SHP77 treated with DMSO at 0.1 percent for 48 hours (cell line): ENCODE measurements at places on chromosomes 5 and 9.
A peak's percentile ranks its signal among the peaks of the same experiment; 100 is the strongest.

GRCh38 chr5:98768160-98768959, 5.1 kb upstream of the RGMB start:
- peak; percentile 33 for DNase-seq

DNA sequence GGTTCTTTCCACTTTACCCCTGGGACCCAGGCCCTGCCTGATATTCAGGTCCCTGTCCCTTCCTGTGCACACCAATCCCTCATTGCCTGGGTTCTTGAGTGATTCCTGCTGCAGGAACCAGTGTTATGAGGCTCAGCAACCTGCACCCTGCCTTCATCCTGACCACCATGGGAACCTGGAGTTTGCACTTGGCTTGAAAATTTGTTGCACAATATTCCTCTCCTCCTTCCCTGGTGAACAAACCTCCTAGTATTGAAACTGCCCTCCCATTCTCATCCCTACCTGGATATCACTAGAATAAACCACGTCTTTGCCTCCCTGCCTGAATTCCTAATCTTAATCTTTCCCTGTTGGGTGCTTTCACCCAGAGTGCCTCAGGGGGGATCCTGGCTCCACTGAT, 52.1 kb upstream of the AFAP1L1 start:
- DNase-seq: no peak

- no peak for DNase-seq
Measured at GRCh38 chr5:171537070-171537849, 117.8 kb downstream of the FGF18 start.

DNA sequence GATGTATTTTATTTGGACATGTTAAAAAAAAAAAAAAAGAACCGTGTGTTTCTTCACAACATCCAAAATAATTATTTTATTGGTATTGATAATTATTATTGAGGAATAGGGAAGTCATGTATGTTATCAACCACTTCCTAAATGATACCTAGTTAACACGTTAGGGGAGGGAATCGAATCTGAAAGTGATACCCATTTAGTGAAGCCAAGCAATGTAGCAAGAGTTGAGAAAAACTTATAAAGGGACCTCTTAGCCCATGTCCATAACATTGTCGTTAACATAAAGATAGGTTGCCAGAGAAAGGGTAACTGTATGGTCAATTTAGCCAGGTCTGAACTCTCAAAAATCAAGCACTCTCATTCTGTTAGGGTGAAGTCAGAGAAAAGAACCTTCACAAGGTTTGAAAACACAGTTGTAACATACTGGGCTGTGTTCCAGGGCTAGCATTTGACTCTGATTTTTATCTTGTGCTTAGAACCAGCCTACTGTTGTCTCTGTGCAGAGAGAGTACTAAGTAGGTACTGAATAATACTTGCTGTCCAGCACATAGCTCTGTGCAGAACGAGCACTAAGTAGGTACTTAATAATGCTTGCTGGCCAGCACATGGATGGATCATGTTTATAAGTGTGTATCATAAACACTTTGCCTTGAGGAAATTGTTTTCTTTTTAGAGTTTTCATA, 60.4 kb downstream of the GHR start:
- DNase-seq: no peak

DNA sequence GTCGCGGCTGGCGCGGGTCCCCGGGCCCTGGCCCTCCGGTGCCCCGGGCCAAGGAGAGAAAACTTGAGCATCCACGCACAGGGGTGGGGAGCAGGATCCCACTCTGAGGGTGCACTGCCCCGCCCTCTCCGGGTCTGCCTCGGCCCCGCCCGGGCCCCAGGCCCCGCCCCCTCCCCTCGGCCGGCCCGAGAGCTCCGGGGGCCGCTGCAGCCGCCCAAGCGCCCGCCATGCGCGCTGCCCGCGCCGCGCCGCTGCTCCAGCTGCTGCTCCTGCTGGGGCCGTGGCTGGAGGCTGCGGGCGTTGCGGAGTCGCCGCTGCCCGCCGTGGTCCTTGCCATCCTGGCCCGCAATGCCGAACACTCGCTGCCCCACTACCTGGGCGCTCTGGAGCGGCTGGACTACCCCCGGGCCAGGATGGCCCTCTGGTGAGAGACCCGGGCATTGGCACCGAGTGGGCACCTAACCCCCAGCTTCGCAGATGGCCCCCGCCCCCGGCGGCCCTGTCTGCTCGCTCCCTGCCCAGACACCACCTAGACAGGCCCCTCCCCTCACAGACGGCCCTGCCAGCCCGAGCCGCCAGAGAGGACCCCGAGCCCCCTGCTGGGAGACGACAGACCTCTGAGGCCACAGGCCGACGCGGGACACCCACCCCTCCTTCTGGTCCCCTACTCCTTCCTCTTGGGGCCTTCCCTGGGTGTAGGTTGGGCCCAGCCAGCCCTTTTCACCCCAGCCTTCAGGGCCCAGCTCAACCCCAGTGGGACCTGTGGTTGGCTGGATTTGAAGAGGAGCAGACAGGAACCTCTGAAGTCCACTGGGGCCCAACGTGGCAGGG, at the start of gene CERCAM:
TSS of gene CERCAM (plus strand) at position 207 of the 831 bp plus-strand sequence. CDS start at position 228, 21 bp downstream.
- DNase-seq: no peak

- no peak for DNase-seq
Measured at GRCh38 chr9:87954230-87954629, 20.1 kb downstream of the CDK20 start.

GRCh38 chr9:73180403-73180802, 28.7 kb downstream of the ANXA1 start:
- no peak for DNase-seq

DNA sequence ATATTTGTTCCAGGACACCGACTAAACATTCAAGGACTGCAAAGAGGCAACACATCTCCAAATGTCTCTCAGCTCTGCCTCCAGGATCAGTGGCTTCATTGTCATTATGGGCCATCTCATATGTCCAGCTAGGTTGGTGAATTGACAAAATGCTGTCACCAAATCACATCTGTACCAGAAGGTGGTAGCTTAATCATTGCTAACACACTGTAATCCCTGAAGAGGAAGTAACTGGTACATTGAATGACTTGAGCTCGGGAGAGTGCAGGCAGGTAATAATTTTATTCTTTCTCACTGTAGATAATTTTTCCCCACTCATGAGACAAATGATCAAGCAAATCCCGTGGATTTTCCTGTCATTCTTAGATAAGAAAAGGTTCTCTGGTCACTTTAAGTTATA, 169.8 kb downstream of the SEMA6A start:
- DNase-seq: no peak

GRCh38 chr5:161380486-161380885, 166.0 kb downstream of the GABRB2 start:
- no peak for DNase-seq

- DNase-seq: no peak
Measured at GRCh38 chr9:132087438-132088030, 7.9 kb upstream of the MED27 start.

- no peak for DNase-seq
Measured at GRCh38 chr9:6036391-6036790, 21.0 kb upstream of the RANBP6 start.

- no peak for DNase-seq
Measured at GRCh38 chr9:80158554-80159170, 586.9 kb downstream of the TLE4 start.

GRCh38 chr5:78649211-78649695, 681 bp upstream of the LHFPL2 start:
- DNase-seq: no peak

GRCh38 chr5:122492675-122493074, 180.6 kb downstream of the SNCAIP start:
- DNase-seq: peak; percentile 72

DNA sequence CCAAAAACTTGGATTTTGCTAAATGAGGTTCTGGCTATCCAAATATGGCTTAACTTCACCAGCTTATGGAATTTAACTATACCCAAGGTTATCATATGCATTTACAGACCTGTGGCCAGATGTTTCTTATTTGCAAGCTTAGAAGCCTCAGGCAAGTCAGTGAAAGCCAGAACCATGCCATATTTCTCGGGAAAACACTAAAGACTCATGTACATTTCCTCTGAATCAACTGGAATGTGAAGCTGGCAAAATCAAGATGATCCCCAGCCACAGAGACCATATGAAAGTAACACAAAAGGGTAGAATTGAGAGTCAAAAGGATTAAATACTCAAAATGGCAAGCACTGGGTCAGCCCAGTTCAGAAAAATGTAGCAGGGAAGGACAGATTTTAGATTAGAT, 76.4 kb upstream of the SLC1A1 start:
- DNase-seq: no peak

DNA sequence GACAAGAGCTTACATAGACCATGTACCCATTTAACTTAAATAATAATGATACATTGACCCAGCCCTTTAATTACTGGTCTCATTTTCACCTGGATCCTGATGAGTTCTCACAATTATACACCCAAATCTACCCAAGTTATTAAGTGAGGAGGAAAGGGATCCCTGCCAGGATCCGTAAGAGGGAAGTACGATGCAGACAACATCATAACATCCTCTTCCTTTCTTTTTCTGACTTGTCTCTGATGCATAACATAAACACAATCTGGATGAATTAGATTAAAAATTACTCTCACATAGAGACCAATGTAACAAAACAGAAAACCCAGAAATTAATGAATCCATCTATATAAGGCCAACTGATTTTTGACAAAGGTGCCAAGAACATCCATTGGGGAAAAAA, 17.0 kb downstream of the MARCHF3 start:
- DNase-seq: no peak

DNA sequence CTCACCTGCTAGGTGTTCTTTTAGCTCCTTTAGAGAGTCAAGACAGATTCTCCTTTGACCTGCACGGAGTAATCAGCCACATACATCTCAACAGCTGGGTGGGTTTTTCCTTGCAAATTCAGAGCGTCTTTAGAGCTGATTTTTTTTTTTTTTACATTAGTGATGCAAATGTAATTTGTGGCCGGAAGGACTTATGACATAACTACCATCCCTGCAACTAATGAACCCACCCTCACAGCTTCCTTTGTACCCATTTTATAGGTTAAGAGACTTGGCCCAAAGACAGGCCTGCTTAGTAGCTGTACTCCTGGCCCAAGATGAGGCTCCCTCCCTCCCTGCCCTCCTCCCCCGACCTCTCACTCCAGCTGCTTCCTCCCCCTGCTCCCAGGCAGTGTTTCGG, 69.9 kb upstream of the NIPAL4 start:
- DNase-seq: no peak

DNA sequence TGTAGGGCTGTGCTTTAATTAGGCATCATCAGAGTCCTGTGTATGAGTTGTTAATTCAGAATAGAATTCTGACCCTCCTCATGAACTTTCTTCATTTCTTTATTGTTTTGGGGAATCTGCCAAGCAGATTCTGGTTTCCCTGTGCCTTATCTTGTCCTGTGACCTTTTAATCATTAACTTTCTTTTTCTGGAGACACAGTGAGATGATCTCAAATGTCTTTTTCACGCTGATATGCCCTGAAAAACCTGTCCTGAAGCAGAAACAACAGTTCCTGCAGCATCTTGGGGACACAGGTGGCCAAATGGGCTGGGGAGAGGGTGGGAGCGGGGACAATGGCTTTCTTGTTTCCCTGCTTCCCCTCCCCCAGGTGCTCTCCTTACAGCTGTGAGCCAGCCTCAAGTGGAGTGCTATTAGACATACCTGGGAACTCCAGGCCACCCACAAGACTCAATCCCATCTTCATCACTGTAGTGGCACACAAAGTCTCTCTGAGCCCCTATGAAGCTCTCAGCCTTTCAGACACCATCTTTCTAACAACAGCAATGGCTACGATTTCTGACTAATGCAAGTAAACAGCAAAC, 213.8 kb downstream of the ATP10B start:
- no peak for DNase-seq

DNA sequence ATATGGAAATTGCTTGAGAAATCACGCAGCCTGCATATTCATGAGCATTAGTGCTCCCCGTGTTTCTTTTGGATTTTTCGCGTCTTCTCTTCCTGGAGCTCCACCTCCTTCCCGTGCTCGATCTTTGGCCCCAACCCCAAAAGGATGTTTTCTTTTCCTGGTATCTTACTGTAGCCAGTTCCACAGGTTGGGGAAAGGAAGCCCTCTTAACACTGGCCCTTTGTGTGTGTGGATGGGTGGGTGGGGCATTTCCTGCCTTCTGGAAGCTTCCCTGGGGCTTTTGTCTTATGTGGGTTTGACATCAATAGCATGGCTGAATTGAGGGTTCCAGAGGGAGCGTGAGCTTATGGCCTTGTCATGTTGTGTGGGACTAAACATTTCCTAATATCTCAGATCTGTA, 21.9 kb downstream of the STXBP1 start:
- no peak for DNase-seq

GRCh38 chr5:64746446-64746845, 22.0 kb downstream of the SREK1IP1 start:
- no peak for DNase-seq
